ENCODE measurements at places on chromosomes 1 and 21. TPM values are rescaled to one million over a fixed set of nuclear protein-coding genes. Genes with fewer than 3 reads are reported as not detected.

Gene TCHHL1
- total RNA-seq = not detected

Gene EVI5
- 0.23 TPM for total RNA-seq

Gene OR14K1
- total RNA-seq = not detected

Gene NCMAP
- 0.23 TPM for total RNA-seq

Gene AMY2B
- 23.5 TPM for total RNA-seq

Gene CFHR5
- not detected for total RNA-seq

Gene MX2
- 103 TPM for total RNA-seq

Gene CD52
- total RNA-seq = 1,088 TPM

Gene LY9
- total RNA-seq = 70.9 TPM

Gene NPPA
- total RNA-seq = not detected

Gene SYT2
- total RNA-seq = not detected

Gene CHI3L1
- total RNA-seq = 0.37 TPM

Gene TPTE
- total RNA-seq = not detected

Gene VTCN1
- not detected for total RNA-seq

Gene CD48
- total RNA-seq = 379 TPM

Gene SLAMF9
- total RNA-seq = not detected

Gene ANKRD34A
- 2.8 TPM for total RNA-seq

Gene CASZ1
- total RNA-seq = 11.5 TPM

Gene GBP1
- 150 TPM for total RNA-seq
